ENCODE measurements at places on chromosomes 2 and 18. TPM values are rescaled to one million over a fixed set of nuclear protein-coding genes. Genes with fewer than 3 reads are reported as not detected.

DNA sequence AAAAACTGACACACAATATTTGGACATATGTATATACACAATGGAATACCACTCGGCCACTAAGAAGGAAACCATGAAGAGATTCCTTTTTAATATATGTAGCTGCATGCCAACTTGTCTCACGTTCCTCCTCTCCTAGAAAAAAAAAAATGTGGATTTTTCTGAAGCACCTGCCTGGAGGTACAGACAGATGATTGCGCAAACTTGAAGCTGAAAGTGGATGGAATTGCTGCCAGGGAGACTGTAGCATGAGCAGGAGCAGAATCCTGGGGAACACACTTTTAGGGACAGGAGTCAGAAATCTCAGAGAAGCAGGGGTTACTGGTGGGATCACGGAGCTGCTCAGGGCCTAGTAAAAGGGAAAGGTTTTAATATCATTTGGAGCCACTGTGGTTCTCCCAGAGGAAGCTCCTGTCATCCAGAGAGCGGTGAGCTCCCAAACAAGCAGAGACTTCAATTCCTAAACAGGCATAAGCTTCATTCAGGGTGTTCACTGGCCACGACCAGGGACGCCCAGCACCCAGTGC is 640 bp upstream of the SPR start:
- no peak for DNase-seq

Gene ICA1L
- 13.4 TPM for total RNA-seq

DNA sequence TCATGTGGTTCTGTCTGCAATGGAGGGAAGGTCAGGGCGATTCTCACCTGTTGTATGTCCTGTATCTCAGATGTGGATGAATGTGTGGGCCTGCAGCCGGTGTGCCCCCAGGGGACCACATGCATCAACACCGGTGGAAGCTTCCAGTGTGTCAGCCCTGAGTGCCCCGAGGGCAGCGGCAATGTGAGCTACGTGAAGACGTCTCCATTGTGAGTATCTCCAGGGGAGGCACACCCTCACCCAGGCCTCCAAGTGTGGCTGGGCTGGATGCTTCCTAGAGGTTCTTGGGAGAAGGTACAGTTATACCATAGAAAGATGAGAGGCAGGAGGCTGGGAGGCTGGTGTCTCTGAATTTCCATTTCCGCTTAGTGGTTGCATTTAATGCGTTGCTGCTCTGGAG is 46.9 kb downstream of the FBLN7 start:
- no peak for DNase-seq

DNA sequence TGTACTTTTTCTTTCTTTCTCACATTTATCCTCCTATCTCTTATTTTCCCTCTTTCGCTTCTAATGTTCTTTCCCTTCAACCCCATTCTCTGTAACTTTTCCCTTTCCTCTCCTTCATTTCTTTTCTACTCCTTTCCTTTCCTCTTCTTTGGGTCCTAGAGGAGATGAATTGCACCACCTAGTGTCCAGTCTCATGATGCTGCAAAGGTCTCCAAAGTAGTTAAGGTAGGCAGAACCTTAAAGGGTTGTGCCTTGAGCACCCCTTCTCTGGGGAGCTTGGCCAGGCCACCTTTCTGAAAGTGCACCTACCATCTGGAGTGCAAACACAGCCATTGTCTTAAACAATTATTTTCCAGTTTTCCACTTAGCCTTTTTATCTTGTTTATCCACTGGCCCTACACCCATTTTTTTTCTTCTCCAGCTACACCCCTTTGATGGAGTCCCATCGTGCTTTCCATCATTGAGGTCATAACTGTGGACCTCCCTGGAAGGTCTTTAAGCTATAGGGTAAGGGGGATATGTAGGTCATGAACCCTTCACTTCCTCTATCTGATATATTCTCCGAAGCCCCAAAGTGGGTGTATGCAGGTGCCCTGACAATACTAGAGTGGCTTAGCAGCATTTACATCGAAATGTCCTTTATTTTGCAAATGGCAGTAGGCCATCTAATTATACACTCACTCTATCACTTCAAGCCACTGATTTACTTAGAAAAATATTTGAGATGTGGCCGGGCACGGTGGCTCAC is 155.9 kb downstream of the ESCO1 start:
- DNase-seq, result no peak

Gene NCKAP5
- 0.37 TPM for total RNA-seq

Measured in omental fat pad (tissue), 4 donors.